ENCODE measurements at places on chromosomes 12 and 14.
A peak's percentile ranks its signal among the peaks of the same experiment; 100 is the strongest.

GRCh38 chr12:123153906-123154305 is 3.0 kb upstream of the PITPNM2 start:
- DNase-seq = no peak

- DNase-seq = peak; percentile 72
These were observed 36.3 kb downstream of the DTX1 start for GRCh38 chr12:113092607-113093408.

DNA sequence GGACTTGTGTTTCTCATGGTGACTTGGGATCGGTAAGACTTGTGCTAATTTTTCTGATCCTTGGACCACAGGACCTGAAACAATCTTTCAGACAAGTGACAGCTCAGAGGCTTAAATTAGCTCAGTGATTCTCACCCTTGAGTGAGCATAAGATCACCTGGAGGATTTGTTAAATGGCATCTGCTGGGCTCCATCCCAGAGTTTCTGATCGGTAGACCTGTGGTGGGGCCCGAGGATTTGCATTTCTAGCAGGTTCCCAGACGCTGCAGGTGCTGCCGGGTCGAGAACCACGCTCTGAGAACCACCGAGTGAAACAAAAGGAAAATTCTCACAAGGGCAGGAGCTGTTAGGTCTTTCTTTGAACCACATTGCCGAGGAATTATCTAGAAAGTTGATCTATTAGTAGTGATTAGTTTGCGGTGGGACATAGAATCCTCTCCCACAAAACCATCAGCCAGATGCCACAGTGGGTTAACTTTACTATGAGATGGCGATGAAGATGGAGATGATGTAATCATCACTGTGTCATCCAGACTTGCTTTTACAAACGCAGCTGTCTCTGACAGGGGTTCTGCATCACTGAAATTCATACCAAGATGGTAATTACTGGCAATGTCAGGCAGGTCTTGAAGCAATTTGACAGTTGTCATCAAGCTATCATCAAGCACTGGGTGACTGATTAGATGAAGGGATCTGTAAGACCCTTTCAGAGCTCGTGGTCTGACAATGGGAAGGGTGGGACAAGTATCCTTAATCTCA is 184.0 kb downstream of the AACS start:
- no peak for DNase-seq

DNA sequence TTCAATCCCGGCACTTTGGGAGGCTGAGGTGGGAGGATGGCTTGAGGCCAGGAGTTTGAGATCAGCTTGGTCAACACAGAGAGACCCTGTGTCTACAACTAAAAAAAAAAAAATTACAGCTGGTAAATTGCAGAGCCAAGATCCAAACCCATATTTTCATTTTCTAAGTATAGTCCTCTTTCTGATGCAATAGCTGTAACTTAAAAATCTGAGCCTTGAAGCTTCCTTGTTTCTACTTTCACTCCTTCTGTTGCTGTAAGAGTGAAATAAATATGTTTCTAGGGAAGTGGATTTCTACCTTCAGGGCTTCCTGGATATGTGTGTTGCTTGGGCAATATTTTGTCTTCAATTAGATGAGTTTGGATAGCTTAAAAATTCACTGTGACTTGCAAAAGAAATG is 42.0 kb upstream of the PRICKLE1 start:
- no peak for DNase-seq
